ENCODE measurements at places on chromosomes 7 and 10. TPM values are rescaled to one million over a fixed set of nuclear protein-coding genes. Genes with fewer than 3 reads are reported as not detected.

CALHM2 gene
- 2.6 TPM for total RNA-seq

INA gene
- not detected for total RNA-seq

RBP4 gene
- total RNA-seq: not detected

CLDN3 gene
- total RNA-seq: not detected

SLC26A4 gene
- total RNA-seq: 0.19 TPM

RELN gene
- total RNA-seq: not detected
